ENCODE measurements at places on chromosomes 2 and 18.

GRCh38 chr2:26711457-26712161 is 19.1 kb downstream of the KCNK3 start:
- no peak for DNase-seq

DNA sequence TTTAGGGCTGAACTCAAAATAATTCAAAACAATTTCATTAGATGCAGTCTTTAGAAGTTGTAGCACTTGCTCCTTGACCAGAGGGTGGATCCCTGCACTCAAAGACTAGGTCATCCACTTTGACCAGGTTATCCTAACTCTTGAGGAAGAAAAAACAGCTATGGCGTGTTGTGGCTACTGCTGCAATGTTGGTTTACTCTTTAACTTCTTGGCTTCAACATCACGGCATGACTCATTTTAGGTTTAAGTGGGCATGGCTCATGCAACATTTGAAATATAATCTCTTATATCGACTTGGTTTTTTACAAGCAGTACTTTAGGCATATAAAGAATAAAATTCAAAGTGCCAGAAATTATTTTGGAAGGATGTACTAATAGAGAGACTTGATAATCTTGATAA is 35.4 kb downstream of the ANKRD29 start:
- no peak for DNase-seq

GRCh38 chr2:50125246-50125645 is 906.7 kb downstream of the NRXN1 start:
- DNase-seq, result no peak

DNA sequence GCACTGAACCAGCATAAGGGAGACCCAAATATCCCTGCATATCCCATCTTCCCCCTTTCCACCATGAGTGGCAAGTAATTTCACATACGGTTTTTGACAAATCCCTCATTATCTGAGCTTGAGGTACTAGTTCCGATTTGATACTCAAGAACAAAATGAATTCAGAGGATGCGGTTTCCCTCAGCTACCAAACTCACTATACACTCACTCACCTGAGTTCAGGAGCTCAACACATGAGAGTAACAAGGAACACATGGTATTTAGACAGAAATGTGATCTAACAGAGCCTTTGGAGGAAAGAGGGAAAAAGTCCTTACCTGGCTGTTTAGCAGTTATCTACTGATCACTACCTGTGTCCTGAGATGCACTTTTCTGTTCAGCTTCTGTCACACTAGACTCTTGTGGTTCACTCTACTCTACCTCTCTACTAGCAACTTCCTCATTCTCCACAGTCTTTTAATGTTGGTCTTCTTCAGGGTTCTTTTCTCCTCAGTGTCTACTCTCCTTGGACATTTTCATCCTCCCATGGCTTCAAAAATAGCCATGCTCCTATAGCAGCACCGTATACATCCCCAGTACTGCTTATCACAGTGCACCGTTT is 25.1 kb downstream of the ASXL2 start:
- DNase-seq, result no peak

GRCh38 chr2:73652348-73652747 is 10.1 kb upstream of the NAT8 start:
- no peak for DNase-seq

- DNase-seq, result no peak
These were observed 2.2 kb downstream of the SIX3 start for GRCh38 chr2:44943693-44944101.

- no peak for DNase-seq
These were observed 30.9 kb downstream of the HTR2B start for GRCh38 chr2:231093933-231094332.

- no peak for DNase-seq
These were observed 69.5 kb downstream of the COPS8 start for GRCh38 chr2:237154884-237155851.

- no peak for DNase-seq
These were observed 124.0 kb upstream of the CAVIN2 start for GRCh38 chr2:191970867-191971266.

DNA sequence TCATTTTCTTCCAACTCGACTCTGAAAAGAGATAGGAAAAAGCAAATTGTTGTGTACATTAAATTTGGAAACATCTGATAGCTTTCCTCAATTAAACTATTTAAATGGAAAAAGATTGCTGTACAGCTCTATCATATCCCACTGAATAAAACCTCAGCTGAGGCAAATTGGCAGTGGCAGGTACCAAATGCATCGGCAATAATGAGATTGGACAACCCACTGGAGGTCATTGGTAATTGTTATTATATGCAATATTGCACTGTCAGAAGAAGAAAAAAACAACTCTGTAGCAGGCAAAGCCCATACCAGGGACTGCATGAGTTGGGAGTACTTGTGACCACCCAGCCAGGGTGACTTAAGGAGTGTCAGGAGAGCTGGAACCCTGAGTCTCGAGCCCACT is 291.6 kb upstream of the SKOR2 start:
- no peak for DNase-seq

- DNase-seq, result no peak
These were observed 14.6 kb downstream of the STRADB start for GRCh38 chr2:201466050-201466675.

- no peak for DNase-seq
These were observed 55.0 kb upstream of the SPRED2 start for GRCh38 chr2:65487404-65487803.

DNA sequence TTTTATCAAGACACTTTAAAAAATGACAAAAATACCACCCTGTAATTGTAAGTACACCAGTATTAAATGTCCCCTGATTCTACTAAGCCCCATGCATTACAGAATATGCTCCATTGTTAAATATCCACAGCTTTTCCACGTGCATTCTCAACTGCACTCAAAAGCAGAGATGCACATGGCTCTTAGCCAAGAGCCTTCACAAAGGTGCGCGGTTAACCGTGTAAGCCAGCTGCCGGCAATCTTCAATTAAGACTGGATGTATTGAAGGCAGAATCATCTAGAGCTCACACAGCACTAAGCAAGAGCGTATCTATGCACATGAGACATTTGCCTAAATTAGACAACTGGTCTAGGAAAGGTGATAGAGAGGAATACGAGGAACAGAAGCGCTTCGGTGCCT is 278.3 kb downstream of the NAPG start:
- DNase-seq, result no peak

DNA sequence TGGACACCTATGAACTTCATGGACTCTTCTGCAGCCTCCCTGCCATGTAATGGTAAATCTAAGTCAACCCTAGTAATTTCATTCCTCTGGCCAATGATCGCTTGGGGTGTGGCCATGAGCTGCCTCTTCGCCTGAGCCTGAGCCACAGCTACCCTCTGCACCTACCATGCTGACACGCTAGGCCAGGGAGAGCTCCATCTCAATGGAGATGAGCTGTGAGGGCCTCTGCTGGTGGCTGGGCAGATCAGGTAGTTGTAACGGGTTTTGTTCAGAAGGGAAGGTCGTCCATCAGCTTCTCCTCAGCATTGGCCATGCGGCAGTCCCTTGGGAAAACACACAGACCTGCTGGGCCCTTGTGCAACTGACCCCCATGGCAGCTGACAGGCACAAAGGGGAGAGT is 24.4 kb downstream of the MPHOSPH10 start:
- no peak for DNase-seq

GRCh38 chr2:131493199-131493968 is 1.2 kb upstream of the MZT2A start:
- DNase-seq, result no peak

GRCh38 chr18:62097698-62098097 is 89.2 kb downstream of the PIGN start:
- no peak for DNase-seq

DNA sequence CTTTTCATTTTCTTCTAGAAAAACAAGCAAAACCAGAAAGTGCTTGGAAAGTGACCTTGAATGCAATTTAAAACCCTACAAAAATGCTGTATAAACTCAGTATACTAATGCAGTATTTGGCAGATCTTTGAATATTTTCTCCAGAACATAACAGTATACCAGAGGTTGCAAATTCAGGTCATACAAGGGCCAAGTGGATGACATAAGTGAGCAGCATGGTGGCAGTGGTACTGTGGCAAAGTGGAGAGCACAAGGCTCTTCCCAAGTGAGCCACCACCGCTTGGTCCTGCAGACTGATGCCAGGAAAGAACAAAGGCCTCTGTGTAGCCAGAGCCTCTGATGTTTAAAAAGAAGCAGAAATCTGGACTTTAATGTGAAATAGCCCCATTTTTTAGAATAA is 33.1 kb downstream of the METTL4 start:
- no peak for DNase-seq

DNA sequence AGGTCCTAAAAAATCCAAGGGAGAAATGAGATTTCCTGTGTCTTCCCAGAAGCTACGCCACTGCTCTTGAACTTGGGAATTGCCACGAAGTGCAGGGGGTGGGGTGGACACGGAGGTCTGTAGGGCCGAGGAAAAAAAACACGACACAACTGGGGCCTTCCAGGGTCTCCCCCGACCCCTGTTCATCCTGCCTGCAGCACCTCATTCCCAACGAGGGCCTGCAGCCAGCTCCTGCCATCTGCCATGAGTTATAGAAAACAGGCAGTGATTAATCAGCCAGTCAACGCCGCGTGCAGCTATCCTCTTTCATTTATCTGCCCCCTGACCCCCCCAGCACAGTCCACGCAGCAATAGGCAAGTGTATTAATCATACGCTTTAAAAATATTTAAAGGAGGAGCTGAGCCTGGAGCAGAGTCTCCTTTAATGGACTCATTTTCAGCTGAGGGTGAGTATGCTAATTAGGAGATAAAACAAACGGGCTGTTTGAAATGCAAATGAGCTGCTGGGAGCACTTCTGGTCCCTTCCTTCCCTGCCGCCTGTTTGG is 209.9 kb downstream of the TFCP2L1 start:
- DNase-seq, result no peak

GRCh38 chr18:40921845-40922629 is 1033.0 kb upstream of the PIK3C3 start:
- no peak for DNase-seq

DNA sequence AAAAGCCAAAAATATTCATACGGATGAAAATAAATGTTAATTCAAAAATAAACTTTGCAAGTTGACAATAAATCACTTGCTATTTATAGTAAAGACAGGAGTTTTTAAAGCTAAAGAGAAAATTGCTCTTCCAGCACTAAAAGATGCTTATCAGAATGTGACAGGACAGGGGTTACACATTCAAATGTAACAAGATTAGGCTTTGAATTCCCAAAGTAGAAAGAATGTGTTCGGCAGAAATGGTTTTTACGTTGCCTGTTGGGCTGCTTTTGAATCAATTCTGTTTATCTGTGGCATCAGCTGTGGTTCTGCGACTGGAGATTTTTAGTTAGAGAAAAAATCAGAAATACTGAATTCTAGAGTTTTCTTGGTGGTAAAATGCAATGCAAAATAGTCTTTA is 669.4 kb downstream of the CPS1 start:
- no peak for DNase-seq

- no peak for DNase-seq
These were observed 65.8 kb upstream of the IGFBP5 start for GRCh38 chr2:216761133-216761532.

- no peak for DNase-seq
These were observed 105.2 kb upstream of the ID2 start for GRCh38 chr2:8576525-8577167.

DNA sequence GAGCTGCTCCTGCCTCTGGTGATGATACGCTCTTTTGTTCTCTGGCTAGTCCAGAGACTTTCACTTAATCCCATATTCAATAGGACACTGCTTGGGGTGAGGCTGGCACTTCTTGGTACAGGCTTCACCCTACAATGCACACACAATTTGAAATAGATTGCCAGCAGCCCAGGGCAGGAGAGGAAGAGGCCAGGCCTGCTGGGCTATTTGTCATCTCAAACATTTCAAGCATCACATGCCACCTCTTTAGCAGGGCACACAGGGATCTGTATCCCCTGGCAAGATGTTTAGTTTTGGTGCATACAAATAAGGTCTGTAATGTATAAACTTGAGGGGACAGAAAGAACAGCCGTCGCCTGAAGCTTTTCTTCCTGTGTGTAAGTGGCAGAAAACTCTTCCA is 120.4 kb downstream of the CHST9 start:
- DNase-seq, result no peak

- DNase-seq, result no peak
These were observed 192.5 kb downstream of the TNS1 start for GRCh38 chr2:217810260-217810659.

DNA sequence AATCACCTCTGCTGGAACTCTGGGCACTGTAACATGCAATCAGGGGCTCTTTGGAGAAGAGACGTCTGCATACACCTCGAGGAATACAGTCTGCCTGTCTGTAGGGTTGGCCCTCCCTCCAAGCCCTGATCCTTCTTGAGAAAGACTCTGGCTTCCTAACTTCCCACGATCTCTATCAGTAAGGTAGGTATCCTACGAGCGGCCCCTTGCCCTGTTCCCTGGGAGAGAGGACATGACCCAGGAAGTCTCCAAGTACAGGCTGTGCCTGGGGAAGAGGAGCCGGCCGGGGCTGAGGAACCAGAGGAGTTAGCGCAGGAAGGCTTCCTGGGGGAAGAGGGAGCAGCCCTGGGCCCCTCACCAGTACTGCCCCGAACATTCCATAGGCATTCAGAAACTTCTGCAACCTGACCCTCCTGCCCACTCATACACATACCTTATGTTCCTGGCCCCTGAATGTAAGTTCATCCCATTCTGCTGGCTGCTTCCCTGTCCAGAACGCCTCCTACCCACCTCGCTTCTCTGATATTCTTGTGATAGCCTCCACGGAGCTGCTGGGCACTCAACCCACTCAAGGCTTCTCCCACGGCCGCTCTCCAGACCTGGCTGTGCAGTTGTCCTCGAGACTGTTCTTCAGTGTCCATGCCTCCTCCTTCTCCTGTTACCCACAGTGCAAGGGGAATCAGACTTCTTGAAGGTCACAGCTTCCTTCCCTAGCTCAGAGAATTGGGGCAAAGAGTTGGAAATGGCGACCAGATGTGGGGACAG is 116.1 kb downstream of the CYP26B1 start:
- DNase-seq, result no peak

GRCh38 chr2:235467588-235467987 is 26.3 kb upstream of the AGAP1 start:
- DNase-seq, result no peak

DNA sequence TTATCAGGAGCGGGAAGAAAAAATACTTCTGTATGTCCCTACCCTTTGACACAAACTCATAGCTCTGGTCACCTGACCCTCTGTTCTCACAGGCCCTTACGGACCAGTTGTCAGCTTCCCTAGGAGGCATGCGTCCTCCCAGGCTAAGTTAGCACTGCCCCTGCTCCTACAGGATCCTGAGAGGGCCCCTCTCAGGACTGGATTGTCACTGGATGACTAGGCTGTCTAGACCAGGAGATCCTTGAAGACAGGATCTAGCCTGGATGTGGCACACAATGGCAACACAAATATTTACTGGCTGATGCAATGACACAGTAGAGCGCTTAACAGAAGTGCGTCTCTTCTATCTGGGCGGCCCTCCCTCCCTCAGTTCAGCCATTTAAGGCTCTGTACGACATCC is 7.7 kb downstream of the FAM228A start:
- DNase-seq, result no peak

DNA sequence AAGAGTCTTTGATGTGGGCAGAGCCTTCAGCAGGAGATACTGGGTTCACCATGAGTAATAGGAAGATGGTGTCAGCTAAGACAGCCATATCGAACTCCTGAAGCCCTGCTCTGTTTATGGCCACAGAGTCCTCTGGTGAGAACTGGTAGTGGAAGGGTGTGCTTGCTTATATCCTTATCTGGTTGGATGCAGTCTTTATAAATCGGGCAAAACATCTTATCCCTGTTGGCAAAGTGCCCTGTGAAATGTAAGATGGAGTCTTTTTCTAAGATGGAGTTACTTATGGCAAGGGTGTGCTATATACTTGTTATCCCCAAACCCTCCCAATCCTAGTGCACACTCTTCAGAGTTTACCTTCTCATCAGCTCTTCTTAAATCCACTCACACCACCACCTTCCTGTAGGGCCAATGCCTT is 190.8 kb upstream of the PARD3B start:
- DNase-seq, result no peak

Data from activated T-helper 1 cell treated with anti-CD3 and anti-CD28 coated beads, Interleukin-2, amount 50 U/mL, for 16 hours (primary cell).